ENCODE measurements at places on chromosomes 5 and 9.

DNA sequence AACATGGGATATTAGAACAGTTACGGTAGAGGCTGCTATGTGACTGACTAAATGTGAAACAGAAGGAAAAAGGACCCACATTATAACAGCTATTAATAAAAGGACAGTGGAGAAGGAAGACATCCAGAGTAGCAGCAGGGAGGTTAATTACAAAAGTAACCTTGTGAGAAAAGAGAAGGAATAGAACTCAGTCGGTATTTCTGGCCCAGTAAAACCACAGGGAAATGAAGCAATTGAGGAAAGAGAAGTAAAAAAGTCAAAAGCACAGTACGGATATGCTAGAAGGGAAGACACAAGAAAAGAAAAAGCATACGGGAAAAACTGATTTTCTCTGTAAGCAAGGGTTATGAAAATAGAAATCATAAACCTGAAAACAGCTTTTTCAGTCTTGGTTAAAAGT is 164.7 kb downstream of the RFX3 start:
- no peak for DNase-seq

- no peak for DNase-seq
Observed at GRCh38 chr5:72184408-72184807, 77.1 kb downstream of the MAP1B start.

DNA sequence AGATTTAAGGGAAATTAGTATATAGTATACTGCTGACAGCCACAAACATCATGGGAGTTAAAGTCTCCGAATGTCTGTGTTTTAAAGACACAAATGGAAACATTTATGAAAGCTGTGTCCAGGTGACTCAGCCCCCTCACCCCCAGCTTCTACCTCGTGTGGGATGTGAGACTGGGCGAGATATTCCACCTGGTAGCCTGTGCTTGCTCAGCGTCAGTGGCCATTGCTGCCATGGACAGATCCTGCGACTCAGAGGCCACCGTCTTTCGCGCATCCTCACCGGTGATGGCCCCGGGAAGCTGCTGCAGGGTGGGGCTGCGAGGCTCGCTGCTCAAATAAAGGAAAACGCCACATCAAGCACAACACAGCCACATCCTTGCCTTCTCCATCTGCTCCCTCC is 31.2 kb upstream of the EXOC3 start:
- no peak for DNase-seq

DNA sequence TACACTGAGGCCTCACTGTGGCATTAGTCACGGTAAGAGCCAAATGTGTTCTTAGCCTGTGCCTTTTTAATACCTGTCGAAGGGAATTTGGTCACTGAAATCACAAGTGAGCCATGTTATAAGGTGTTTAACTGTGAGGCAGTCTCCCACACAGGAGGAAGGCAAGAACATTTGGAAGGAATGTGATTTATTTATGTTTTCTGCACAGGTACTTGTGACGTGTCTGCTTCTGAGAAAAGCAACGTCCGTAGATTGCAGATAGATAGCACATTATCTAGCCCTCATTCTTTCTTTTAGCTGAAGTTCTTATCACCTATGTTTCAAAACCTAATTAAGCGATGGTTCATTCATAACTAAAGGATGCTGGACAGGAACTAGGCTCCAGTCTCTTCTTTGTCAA is 19.0 kb upstream of the SMARCA2 start:
- DNase-seq, result no peak

DNA sequence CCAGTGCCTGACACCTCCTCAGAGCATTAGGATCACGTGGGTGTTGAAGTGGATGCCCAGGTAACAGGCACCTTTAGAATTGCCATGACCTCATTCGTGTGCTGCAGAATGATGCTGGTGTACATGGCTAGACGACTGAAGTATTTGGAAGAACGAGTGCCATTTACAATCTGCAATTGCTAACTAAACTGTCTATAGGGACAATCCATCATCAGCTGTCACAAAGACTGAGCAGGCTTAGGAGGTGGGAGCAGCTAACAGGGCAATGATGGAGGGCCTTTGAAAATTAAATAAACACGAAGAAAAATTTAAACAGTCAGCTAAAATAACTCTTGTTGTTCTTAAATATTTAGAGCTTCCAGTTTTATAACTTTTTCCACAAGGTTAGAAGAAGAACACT is 375.8 kb downstream of the GADD45G start:
- DNase-seq, result no peak

GRCh38 chr5:114418176-114419066 is 56.6 kb downstream of the KCNN2 start:
- no peak for DNase-seq

DNA sequence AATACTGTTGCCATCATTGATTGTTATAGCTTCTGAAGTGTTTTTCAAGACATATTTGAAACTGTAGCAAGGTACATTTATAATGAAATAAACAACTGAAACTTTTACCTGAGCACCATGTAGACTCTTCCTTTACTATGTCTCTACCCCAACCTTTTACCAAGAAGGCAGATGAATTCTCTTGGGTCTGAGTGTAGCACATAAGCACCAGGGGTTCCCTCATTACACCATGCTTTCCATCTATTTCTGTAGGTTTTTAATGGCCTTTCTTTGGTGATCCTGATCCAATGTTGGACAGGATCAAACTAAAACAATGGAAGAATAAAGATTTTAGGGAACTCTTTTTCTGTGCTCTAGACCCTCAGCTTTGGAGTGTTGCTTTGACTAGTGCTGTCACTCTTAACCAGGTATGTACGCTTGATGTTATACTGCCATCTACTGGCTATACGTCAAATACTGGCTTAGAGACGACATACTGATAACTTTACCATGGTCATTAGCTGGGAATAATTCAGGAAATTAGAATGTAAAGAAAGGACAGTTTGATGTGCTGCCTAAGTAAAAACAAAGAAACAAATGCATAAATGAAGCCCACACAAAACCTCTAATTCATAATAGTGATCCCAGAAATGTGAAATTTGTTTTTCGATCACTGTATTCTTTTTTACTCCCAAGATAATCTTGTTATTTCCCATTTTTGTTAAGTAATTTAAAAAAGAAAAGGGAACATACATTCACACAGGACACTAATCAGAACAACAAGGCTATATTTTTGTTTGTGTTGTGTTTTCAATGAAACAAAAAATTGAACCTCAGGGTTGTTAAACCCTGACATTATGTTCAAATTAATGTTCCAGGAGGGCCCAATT is 30.7 kb downstream of the IFNW1 start:
- no peak for DNase-seq

DNA sequence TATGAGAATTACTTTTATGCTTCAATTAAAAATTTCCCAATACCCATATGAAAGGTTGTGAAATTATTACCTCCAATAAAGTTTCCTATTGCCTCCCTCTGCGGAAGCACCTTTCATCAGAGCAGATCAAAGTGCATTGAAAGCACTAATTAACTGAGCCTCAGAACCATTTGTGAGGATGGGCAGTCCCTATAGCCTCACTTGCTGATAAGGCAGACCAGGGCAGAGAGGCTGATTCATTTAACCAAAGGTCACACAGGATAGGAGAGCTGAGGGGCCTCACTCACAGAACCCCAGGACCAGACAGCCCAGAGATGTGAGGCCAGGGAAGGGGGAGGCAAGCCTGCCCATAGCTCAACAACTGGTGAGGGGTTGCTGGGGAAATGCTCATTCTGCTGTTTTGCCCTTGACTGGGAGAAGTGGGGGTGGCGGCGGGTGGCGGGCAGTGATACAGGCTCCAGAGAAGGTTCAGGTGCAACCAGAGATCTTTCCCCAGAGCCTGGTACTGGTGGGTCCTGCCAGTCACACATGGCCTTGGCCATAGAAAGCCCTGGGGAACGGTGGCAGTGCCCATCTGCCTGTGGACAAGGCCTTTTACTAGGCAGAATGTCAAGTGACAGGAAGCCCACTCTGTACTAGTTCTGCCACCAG is 57.9 kb downstream of the MACROH2A1 start:
- DNase-seq, result no peak

DNA sequence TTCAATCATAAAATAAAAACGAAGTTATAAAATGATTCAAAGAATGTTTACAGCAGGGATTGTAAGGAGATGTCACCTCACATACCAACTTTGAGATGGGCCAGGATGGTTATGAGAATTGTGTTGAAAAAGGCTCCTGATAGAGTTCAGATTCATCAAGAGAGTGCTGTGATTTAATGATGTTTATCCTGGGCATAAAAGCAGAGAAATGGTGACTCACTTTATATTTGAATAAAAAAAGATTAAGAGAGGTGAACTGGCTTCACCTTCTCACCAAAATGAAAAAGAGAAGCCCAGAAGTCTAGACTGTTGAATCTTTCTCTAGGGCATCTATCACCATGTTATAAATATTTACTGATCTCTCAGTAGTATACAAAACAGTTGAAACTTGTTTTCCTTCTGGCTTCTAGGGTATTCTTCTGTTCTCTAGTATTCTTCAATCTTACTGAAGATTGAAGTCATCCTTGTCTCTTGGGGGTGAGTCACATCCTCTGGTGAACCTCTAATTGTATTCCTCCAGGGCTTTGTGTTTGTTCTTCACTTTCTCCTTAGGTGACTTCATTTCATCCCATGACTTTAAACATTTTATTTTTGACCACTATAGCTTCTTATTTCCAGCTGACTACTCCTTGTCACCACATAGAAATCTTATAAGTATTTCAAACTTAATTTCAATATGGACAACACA is 1237.3 kb upstream of the C9orf72 start:
- DNase-seq, result no peak

- no peak for DNase-seq
Observed at GRCh38 chr5:153081385-153081784, 409.1 kb upstream of the GRIA1 start.

GRCh38 chr5:115415143-115415491 is 118.7 kb upstream of the CCDC112 start:
- no peak for DNase-seq

GRCh38 chr9:4886698-4887097 is 94.0 kb downstream of the RCL1 start:
- no peak for DNase-seq

- no peak for DNase-seq
Observed at GRCh38 chr5:169022718-169023117, 278.2 kb downstream of the SLIT3 start.

DNA sequence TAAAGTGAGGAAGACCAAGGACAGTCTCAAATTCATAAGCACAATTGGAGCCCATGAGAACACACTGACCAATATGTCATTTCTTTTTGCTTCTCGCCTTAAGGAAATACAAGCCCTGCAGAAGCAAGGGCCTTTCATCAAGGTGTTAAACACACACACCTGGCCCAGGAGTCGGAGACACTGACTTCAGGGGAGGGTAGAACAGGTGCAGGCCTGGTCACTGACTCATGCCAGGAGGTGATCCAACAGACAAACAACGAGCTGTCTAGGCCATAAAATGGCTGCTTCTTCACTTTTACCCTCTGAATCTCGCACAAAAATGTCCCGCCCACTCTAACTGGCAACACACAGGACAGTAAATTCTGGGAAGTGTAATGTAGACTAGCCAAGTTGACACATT is 62.7 kb downstream of the RGMB start:
- DNase-seq, result no peak

DNA sequence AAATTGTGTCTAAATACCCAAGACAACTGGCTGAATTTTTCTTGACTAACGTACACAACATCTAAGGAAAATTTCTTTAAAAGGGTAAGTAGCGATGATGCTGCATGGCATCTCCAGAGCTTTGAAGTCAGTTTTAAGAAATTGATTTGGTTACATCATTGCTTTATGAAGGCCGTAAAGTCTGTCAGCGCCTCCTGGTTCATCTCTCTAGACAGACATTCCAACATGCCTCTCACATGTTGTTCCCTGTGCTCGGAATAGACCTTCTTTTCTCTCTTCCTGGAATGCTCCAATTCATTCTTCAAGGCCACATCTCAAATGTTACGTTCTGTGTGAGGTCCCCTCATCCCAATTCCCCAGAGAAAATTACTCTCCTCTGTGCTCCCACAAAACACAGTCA is 108.7 kb upstream of the SSBP2 start:
- DNase-seq, result no peak

- no peak for DNase-seq
Observed at GRCh38 chr9:3698531-3698930, 172.7 kb upstream of the RFX3 start.

- DNase-seq, result no peak
Observed at GRCh38 chr5:55584398-55585205, 49.8 kb upstream of the PLPP1 start.

DNA sequence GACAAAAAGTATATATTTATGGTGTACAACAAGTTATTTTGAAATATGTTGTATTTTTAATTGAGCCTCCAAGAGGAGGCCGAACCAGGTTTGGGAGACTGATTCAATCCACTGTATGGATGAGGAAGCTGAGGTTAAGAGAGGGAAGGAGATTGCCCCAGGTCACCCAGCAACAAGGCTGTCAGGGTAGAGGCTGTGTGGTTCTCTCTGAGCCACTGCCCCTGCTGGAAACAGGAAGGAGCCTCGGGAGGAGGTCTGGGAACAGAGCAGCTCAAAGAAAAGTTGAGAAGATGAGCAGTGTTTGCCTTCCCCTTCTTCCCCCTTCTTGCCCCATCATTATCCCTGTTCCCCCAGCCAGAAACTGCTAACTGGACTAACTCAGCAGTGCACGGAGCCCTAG is 6.6 kb upstream of the FAT2 start:
- DNase-seq, result no peak

DNA sequence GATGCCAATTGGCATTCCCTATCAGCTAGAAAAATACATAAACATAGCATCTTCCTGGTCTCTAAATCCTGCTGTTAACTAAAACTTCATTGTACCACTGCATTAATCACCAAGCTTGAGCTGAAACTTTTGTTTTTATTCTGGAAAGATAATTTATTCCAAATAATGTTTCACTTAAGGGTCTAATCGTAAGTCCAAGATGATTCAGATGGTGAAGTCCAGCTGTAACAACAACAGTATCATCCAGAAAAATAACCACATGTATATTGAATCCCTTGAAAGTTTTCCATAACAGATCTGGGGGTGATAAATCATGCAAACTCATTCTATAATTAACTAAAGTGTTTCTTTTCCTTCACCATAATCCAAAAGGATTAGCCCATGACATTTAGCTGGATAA is 23.9 kb downstream of the RORB start:
- no peak for DNase-seq

- no peak for DNase-seq
Observed at GRCh38 chr5:168005093-168005492, 286.4 kb upstream of the WWC1 start.

DNA sequence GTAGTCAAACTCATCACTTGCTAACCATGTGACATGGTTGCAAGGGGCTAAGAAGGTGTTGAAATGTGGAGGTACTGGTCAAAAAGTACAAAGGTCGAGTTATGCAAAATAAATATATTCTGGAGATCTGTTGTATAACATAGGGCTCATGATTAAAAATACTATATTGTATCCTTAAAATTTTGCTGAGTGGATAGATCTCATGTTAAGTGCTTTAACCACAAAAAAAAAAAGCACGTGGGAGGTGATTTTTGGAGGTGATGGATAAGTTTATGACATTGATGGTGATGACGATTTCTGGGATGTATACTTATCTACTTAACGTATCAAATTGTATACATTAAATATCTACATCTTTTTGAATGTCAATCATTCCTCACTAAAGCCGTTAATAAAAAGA is 96.2 kb upstream of the PAPPA start:
- DNase-seq, result no peak

- DNase-seq, result no peak
Observed at GRCh38 chr5:72510610-72511181, 3.5 kb upstream of the ZNF366 start.
